ENCODE measurements at places on chromosomes 11 and 22.

DNA sequence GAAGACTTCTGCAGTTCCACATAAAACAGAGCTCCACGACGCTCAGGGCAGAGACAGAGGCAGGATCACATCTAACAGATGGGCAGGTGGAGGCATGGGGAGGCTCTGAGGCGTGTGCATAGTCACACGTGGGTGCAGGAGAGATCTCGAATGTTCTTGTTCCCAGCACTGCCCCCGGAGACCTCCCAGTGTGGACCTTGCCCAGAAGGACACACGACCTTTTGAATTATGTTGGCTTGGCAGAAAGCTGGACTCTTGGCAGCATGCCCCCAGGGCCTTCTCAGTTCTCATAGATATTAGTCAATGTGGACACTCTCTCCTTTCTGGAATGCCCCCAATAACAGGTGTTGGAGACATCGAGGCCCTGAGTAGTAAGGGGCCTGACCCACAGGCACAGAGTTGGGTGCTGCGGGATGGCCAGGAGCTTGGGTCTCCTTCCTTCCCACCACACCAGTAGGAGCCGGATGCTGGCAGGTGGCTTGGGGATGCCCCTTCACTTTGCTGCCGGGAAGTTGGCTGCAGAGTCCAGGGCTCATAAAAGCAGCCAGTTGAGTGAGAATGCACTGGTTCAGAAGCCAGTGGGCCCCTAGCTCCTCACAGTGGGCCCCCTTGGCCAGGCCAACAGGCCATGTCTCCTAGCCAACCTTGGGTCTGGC, 12.1 kb downstream of the MYEOV start:
- no peak for DNase-seq

DNA sequence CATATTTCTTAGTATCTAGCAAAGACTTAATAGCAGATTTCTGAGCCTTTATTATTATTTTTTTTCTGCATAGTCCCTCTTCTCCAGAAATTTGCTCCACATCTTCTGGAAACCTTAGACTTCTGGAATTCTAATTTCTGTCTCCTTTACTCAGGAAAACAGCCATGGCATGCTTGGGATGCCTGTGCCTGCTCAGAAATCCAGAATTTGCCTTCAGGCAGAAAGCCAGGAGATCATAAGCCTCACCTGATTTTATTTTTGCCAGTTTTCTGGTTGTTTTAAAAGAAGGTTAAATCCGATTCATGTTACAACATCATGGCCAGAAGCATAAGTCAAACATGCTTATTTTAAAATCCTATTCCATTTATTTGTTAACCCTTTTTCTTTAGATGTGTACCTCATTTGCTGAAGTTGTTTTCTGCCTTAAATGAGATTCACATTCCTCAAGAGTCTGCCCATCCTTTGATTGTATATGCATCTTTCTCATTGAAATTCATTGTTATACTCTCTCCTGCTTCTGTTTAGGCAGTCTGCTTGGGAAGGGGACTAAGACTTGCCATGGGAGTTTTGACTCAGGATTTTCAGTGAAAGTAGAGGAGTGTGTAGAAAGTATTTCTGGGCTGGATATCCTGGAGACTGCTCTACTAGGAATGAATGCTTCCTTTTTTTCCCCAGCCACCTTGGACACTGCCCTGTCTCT, 37.1 kb downstream of the SIK2 start:
- DNase-seq = no peak

DNA sequence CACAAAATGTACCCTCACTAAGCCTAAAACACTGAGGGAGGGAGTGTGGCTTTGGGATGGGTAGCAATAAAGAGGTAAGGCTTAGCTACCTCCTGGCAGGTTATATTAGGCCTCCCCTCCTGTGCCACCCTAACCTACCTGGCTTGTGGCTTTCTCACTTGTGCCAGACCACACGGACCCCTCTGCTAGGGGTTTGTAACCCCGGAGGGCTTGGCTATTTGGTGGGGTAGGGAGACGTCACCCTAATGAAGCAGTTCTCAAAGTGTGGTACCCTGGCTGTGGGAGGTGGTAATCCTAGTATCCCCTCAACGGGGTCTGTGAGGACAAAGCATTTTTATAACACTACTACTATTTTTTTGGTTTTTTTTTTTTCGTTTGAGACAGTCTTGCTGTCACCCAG, 9.0 kb upstream of the MCM5 start:
- DNase-seq = no peak

- DNase-seq = peak; percentile 53
Observed at GRCh38 chr11:59560702-59561473, 49.5 kb downstream of the OR4D9 start.

DNA sequence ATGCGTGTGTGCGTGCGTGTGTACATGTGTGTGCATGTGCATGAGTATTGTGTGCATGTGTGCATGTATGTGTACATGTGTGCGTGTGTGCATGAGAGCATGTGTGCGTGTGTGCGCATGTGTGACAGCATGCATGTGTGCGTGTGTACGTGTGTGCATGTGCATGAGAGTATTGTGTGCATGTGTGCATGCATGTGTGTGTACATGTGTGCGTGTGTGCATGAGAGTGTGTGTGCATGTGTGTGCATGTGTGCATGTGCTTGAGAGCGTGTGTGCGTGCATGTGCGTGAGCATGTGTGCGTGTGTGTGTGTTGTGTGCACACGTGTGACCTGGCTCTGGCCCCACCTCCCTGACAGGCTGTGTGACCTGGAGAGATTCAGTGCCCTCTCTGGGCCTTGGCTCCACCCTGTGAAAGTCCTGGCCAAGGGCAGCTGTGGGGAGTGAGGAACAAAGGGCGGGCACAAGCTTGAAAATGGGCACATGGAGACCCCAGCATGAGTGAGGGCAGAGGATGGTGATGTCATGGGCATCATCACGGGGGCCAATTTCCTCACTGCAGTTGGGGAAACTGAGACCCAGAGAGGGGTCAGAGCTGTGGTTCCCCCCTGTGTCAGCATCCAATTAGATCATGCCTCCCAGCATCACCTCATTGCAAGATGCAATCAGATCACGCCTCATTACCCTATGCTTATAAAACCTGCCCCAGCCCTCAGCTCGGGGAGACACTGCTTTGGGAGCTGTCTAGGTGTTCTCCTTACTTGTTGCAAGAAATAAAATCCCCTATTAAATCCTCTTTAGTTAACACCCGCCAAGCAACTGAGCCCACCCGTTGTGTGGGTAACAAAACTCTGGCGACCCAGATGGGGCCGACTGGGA, 658 bp downstream of the ACY3 start:
- DNase-seq = no peak

DNA sequence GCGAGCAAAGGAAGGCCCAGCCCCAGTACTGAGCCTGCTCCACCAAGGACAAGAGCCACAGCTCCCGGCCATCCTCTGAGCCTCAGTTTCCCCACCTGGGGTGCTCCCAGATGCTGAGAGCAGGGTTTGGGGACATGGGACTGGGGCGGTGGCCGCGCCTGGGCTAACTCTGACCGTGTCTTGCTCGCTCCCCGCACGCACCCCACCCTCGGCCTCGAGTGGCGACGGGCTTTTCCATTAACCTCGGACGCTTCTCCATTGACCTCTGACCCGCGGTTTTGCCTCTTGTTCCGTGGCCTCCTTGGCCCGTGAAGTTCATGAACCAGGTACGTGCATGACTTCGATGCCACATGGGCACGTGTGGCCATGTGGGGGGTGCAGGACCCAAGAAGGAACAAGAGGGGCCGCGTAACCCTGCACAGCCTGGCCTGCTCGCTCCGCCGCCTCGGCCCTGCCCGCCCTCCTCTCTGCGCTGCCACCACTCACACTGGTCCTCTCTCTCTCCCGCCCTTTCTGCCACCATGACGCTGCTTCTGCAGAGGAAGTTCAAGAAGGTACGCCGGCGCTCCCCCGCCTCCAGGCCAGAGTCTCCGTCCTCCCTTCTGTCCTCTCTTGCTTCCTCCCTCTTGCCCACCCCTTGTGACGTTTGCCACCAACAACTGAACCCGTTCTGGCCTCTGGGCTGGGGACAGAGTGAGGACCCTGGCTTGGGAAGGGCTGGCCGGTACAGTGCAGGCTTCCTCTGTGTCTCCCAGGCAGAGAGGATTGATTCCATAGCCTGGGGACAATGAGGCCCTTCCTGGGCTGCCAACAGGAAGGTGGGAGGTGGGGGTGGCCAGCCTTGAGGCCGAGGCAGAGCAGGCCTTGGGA, 6.9 kb downstream of the TNNT3 start:
- DNase-seq = no peak

DNA sequence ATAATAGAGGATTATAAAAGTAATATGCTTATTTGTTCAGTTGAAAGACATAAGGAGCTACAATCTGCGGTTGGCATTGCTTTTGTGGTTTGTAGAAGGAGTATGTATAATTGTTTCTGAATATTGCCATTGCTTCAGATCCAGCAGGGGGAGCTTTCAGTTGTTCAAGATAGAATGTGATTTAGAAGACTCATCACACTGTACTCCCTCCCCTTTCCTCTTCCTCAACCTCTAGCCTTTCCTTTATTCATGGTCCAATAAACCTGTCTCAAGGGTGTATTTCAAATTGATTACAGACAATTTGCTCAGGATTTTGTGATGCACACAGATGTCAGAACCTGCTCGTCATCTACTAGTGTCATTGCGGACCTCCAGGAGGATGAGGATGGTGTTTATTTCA, 9.8 kb downstream of the PRMT3 start:
- peak; percentile 50 for DNase-seq

DNA sequence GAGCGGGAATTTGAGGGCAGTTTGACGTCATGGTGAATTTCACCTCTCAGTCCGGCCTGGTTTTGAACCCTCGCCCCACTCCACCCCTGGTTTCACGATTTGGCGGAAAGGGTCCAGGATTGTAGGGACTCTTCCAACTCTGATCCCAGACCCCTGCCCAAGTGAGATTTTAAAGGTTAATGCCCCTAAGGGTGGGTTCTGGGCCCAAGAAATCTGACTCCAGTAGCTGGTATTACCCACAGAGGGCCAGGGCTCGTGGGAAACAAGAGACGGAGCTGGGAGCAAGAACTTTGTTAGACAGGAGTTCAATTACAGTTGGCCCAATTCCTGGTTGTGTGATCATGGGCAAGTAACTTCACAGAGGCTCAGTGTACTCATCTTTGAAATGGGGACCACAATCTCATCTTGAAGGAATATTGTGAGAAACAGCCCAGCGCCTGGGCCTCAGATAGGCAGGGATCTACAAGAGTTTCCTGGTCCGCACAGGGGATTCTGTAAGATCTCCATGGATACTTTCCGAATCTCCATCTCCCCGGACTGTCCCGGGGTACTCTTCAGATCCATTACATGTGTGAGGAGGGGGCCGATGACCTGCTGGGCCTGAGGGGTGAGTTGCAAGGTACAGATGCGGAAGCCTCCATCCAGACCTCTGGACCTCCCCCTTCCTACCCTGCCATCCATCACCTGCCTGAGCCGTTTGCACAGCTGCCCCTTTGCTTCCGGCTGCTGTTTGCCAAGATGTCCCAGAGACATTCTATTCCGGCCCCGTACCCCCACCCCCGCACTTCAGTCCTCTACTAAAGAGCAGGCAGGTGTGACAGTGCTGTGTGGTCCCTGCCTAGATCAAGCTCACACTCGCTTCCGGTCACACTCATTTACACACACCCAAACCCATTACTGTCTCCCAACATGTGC, 687 bp upstream of the CALCA start:
- DNase-seq = no peak

GRCh38 chr11:95145430-95146060, 55.9 kb downstream of the ENDOD1 start:
- DNase-seq = no peak

- DNase-seq = no peak
Observed at GRCh38 chr11:45807792-45808238, 2.9 kb downstream of the SLC35C1 start.

- no peak for DNase-seq
Observed at GRCh38 chr11:134657631-134658030, 245.6 kb upstream of the B3GAT1 start.

DNA sequence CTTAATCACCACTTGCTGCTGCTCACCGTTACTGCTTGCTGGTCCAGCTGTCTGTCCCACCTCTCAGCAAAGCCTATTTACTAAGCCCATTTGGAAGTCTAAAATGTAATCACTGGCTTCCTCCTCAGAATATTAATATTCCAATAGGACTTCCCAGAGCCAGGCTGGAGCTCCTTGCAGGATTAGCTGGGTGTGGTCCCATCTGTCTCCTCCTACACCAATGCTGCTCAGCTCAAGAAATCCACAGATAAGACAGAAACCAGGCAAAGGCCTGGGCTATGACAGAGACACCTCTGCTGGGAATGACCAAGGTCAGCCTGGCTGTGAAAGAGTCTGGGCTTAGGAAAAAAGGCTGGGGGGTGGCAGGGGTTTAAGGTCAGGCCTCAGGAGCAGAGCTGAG, 317.8 kb downstream of the BUD13 start:
- DNase-seq = no peak

DNA sequence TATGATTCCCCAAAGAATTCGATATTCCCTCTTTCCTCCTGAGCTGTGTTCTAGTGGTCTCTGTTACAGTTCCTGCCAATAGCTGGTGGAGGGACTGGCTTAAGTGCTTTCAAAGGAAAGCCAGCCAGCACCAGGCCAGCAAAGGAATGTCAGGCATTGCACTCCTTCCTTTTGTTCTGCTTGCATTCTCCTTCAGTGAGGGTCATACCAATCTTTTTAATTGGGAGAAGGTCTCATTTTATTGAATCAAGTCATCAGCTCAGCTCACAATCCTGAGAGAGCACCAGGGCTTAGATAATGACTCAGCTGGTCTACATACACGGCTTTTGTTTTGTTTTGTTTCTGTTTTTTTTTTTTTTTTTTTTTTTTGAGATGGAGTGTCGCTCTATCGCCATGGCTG, 222.9 kb downstream of the NAV2 start:
- peak; percentile 82 for DNase-seq

- DNase-seq = no peak
Observed at GRCh38 chr22:42297778-42298177, 27.3 kb upstream of the TCF20 start.

GRCh38 chr11:57133366-57134038, 48.3 kb upstream of the LRRC55 start:
- no peak for DNase-seq

- DNase-seq = no peak
Observed at GRCh38 chr11:2092956-2093412, 46.2 kb downstream of the IGF2 start.

DNA sequence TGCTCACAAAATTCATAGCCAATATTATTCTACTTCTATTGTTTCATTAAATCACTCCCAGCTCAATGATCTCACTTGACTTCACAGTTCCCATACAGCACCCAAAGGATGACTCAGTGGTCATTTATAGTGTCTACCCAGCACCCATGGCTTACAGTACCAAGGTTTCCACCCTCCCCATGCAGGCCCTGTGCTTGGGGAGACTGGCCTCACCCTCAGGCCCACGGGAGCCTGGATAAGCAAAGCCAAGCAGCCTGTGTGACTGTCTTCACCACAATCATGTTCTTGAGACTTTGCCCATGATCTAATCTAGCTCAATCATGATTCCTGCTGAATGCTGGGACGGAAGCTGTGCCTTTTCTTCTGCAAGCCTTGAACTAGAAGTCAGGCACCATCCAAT, 97.6 kb downstream of the SLC36A4 start:
- no peak for DNase-seq

- DNase-seq = no peak
Observed at GRCh38 chr22:46023558-46023981, 46.6 kb upstream of the WNT7B start.

DNA sequence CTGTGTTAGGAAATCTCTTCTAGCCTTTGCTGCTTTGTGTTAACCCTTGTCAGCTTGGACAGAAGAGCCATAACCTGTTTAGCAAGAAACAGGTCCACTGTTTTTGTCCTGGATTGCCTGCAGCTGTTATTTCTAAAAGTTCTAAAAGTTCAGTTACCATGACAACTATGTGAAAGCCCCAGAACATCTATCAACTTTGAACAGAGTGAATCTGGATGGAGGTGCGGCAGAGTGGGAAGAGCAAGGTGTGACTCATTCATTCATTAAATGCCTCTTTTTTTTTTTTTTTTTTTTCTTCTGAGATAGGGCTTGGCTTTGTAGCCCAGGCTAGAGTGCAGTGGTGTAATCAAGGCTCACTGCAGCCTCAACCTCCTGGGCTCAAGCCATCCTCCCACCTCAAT, 50.5 kb downstream of the RBX1 start:
- no peak for DNase-seq

Measured in amniotic stem cell (primary cell).